ENCODE measurements at places on chromosomes 4 and X.

- DNase-seq = no peak
Measured at GRCh38 chrX:43646800-43647199, 9.3 kb upstream of the MAOA start.

- DNase-seq = no peak
Measured at GRCh38 chr4:133641191-133641590, 492.1 kb downstream of the PCDH10 start.

DNA sequence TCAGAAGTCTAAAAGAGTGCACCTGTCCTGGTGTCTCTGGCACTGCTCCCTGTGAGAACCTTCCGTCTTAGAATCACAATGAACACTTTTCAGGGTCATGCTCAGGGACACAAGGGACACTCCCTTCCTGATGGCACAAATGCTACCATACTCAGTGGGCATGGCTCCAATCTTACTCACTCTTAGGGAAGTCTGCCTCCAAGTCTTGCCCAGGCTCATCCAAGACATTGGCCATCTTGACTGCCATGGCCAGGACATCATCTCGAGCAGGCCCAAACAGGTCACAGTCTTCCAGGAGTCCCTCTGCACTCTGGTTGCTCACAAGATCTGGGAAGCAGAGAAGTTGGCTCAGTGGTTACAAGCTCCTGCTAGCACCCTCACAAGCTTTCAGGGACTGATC, 8.8 kb downstream of the ZMYM3 start:
- no peak for DNase-seq

- no peak for DNase-seq
Measured at GRCh38 chrX:52280812-52281211, 88.0 kb upstream of the XAGE2 start.

DNA sequence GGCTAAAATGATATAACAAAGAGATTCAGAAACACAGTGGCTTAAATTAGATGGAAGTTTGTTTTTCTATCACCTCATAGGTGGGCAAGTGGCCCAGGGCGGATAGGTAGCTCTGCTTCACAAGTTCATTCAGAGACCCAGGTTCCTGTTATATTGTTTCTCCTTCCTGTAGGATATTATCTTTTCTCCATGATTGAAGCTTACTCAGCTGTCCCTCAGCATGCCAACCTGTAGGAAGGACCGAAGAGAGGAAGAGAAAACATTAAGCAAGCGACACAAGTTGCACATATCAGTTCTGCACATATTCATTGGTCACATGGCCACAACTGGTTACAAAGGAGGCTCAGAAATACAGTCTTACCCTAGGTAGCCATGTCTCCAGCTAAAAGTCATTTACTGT, 6.9 kb downstream of the KLHL5 start:
- no peak for DNase-seq

DNA sequence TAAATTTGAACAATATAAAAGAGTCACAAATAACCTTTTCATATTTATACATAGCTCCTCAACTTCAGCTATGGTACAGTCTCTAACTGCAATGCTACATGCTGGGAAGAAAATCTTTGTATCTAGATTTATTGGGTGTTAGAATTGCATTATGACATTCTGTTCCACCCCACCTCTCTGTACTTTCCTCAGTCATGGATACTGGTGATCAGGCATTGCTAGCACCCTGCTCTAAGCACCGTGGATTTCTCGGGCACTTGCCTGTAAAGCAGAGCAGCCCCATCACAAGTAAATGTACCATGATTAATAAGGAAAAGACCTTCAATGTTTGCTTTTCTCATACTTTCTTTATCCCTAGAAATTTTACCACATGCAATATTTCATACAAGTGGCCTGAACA, 1028.9 kb upstream of the INTU start:
- DNase-seq = no peak
